Endothelial cell of coronary artery (primary cell): ENCODE measurements at places on chromosomes 3 and 15. TPM values are rescaled to one million over a fixed set of nuclear protein-coding genes. Genes with fewer than 3 reads are reported as not detected.

Gene PLSCR2
- 0.18 TPM in 1 of 2 replicates, not detected in the other for total RNA-seq

Gene NIPA2
- 61.6 and 75.4 TPM in 2 replicates for total RNA-seq

Gene RTP3
- total RNA-seq, result not detected in 2 replicates

Gene PTX3
- total RNA-seq, result 407 and 824 TPM in 2 replicates

Gene HCLS1
- 53.7 and 65.9 TPM in 2 replicates for total RNA-seq
